Effector memory CD8-positive, alpha-beta T cell (primary cell): ENCODE measurements at places on chromosomes 4 and X.

DNA sequence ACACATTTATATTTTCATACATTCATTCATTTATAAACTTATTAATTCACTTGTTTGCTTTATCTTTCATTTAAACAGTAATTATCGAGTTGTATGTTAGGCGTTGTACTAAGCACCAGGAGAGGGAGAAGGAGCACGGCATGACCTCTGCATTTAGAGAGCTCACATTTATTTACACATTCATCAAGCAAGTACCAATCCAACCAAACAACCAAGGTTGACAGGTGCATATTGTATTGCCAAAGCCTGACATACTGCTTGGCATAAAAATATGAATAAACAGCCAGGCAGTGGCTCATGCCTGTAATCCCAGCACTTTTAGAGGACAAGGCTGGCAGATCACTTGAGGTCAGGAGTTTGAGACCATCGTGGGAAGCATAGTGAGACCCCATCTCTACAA lies 37.0 kb upstream of the CLNK start:
- no peak overlapping the region for H3K27ac ChIP-seq
- peaks cover 11% of the 10 kb centered on the region for H3K27me3 ChIP-seq
- no peak for DNase-seq
- no peaks in the 10 kb centered on the region for H3K36me3 ChIP-seq
- no peaks in the 10 kb centered on the region for H3K4me1 ChIP-seq

- H3K27ac ChIP-seq: no peak overlapping the region
- peaks cover 23% of the 10 kb centered on the region for H3K27me3 ChIP-seq
- no peak overlapping the region for H3K4me3 ChIP-seq
These were observed 95.0 kb downstream of the STK32B start for GRCh38 chr4:5146248-5146647.

DNA sequence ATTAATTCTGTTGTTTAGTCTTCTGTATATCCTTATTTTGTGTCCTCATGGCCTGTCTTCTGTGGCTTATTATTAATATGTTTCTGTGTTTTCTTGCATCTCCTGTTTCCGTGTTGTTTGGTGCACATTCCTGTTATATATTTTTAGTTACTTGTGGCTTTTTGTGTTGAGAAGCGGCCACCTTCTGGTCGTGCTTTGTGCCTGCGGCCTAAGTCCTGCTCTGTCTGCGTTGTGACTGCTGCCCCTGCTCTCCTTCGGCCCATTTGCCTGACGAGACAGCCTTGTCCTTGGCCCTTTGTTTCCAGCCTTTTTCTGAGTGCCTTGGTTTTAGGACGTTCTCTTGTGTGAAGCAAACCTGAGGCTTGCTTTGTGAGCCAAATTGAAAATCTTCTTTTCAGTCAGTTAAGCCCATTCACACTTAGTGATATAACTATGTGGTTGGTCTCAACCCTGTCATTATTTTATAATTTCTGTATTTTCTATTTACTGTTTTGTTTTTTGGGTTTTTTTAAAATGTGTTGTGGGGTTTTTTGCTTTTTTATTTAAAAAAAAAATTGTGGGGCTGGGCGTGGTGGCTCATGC lies 43.8 kb downstream of the TNIP2 start:
- H3K27me3 ChIP-seq: no peaks in the 10 kb centered on the region
- H3K27ac ChIP-seq: peak overlapping the region; percentile 85
- DNase-seq: no peak
- H3K4me3 ChIP-seq: no peak overlapping the region
- peaks cover 13% of the 10 kb centered on the region for H3K4me1 ChIP-seq
- H3K36me3 ChIP-seq: peaks cover 30% of the 10 kb centered on the region

DNA sequence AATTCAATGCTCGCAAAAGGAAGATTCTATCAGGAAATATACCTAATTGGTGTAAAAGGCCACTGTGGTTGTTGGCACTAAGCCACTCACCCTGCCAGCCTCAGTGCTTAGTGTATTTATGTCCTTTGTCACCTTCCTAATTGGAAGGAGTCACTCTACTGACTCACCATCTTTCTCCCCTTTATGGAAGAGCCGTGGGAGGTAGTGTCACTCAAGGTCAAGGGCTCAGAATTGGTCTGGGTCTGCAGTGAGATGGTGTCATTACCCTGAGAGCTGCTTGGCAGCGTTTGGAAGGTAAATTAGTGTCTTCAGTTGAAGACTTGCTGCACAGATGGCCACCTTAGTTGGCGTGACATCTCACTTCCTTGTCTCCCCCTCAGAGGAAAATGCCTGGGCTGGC lies 41.7 kb upstream of the CDKN2AIP start:
- H3K36me3 ChIP-seq: peaks cover 11% of the 10 kb centered on the region
- H3K27me3 ChIP-seq: peaks cover 19% of the 10 kb centered on the region
- no peak overlapping the region for H3K27ac ChIP-seq

DNA sequence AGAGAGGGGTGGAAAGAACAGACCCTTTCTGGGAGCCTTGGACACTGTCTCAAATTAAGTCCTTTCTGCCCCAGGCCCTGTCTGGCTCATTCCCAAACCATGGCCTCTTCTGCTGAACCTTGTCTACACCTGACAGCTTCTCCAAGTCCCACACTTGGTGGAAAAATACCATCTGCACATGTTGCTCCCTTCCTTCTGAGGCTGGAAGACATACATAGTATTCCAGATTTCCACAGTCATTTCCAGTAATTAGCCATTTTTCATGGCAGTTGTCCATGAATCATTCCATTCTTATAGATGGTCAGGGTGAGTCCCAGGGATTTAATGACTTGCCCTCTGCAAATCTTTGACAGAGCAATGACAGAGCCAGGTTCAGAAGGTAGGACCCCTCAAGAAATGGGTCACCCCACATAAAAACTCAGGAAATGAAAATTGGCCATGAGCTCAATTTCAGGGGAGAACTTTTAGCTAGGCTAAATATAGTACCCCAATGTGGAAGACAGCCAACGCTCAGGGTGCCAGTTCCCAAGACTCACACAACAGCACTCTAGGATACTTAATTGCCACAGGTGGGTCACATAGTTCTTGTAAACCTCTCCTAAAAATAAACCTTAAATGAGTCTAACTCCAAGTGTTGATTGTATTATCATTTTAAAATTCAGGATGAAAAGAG lies 16.2 kb upstream of the DAPP1 start:
- no peaks in the 10 kb centered on the region for H3K36me3 ChIP-seq
- DNase-seq: no peak
- no peaks in the 10 kb centered on the region for H3K4me1 ChIP-seq
- H3K27ac ChIP-seq: no peak overlapping the region
- H3K4me3 ChIP-seq: no peak overlapping the region
- H3K27me3 ChIP-seq: peaks cover 93% of the 10 kb centered on the region
